ENCODE measurements at places on chromosomes 13 and 19.
A peak's percentile ranks its signal among the peaks of the same experiment; 100 is the strongest.

- no peak for DNase-seq
These were observed 502.8 kb downstream of the KLF12 start for GRCh38 chr13:73631411-73631810.

- no peak for DNase-seq
These were observed 20.5 kb downstream of the CCDC8 start for GRCh38 chr19:46392837-46393236.

- no peak for DNase-seq
These were observed 23.3 kb upstream of the KCTD4 start for GRCh38 chr13:45224176-45224575.

- peak; percentile 62 for DNase-seq
These were observed 918 bp upstream of the LHB start for GRCh38 chr19:49017666-49018351.

GRCh38 chr19:34135054-34135800, 37.1 kb upstream of the LSM14A start:
- DNase-seq, result no peak

GRCh38 chr13:80586356-80586755, 245.4 kb upstream of the SPRY2 start:
- DNase-seq, result no peak

GRCh38 chr13:23980160-23980551, 82.9 kb upstream of the C1QTNF9B start:
- DNase-seq, result peak; percentile 84

GRCh38 chr13:87884884-87885283, 213.7 kb downstream of the SLITRK5 start:
- no peak for DNase-seq

- DNase-seq, result no peak
These were observed 11.3 kb downstream of the SHANK1 start for GRCh38 chr19:50708179-50708879.

DNA sequence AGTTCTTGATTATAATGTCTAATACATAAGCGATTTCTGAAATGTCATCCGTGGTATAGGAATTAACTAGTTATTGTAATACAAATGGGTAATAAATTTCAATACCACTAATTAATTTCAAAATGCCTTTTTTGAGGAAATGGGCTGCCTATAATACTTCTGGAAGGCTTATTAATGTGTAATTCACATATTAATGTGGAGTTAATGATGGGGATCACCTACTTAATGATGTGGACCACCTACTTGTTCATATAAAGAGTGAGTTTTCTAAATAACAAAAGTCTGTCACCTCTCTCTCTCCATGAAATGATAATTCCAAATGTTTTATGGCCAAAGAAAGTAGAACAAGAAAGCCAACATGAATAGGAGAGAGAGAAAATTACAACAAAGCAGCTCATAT, 913.8 kb upstream of the GPC6 start:
- DNase-seq, result no peak

GRCh38 chr19:30852168-30852567, 480.0 kb downstream of the ZNF536 start:
- no peak for DNase-seq

- DNase-seq, result no peak
These were observed 10.5 kb downstream of the ZIC2 start for GRCh38 chr13:99991828-99992775.

DNA sequence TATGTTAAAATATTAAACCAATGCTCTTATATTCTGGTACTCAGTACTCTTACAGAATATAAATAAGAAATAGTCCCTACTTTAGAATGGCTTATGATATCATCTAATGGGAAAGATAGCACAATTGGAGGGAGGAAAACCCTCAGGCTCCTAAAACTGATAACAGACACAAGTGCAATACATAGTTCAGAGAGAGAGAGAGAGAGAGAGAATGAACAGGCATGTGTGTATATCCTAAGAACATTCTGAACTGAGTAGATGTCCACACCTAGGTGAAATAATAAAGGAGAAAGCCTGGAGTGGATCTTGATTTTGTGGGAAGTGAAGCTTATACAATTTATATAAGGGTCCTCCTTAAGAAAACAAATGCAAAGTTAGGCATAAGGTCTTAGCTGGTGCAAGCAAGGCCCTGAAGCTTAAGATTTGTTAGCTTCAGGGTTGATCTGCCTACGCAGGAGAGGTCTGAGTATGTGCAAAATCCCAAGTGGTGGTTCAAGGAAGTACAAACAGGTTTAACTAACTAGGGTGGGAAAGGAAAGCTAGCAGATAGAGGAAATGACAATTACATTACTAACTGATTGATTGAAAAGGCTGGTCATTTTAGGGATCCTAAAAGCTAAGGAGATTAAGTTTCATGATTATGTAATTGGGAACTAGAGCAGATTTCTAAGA, 53.3 kb downstream of the SOX21 start:
- DNase-seq, result no peak

GRCh38 chr13:30779016-30779415, 43.7 kb downstream of the ALOX5AP start:
- DNase-seq, result no peak

DNA sequence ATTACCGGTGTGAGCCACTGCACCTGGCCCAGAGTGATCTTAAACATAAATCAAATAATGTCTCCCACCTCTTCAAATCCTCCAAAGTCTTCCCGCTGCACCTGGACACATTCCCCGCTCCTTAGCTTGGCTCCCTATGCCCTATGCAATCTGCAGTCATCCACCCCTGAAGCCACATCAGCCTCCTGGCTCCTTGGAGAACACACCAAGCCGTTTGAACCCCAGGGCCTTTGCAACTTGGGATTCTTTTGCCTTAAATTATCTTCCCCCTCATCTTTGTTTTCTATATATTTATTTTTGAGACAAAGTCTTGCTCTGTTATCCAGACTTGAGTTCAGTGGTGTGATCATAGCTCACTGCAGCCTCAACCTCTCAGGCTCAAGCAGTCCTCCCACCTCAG, 2.7 kb upstream of the DNAAF3 start:
- no peak for DNase-seq

DNA sequence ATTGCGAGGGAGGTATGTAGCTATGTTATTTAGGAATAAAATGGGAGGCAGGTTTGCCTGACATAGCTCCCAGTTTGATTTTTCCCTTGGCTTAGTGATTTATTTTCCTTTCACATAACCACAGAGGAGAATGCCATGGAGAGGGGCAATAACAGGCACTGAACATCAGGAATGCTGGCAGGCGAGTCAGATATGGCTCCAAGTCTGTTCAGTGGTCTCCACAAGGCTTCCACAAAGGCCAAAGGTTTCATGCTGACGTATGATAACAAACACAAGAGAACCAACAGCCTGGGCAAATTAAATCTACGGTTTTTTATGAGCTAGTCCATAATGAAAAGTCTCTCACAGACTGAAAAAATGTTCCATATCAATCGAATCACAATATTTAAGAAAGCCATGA, 66.7 kb downstream of the SUCLA2 start:
- DNase-seq, result no peak

GRCh38 chr13:66212511-66212910, 1017.6 kb downstream of the PCDH9 start:
- no peak for DNase-seq

- DNase-seq, result no peak
These were observed 2.8 kb downstream of the ACP5 start for GRCh38 chr19:11574689-11575088.

DNA sequence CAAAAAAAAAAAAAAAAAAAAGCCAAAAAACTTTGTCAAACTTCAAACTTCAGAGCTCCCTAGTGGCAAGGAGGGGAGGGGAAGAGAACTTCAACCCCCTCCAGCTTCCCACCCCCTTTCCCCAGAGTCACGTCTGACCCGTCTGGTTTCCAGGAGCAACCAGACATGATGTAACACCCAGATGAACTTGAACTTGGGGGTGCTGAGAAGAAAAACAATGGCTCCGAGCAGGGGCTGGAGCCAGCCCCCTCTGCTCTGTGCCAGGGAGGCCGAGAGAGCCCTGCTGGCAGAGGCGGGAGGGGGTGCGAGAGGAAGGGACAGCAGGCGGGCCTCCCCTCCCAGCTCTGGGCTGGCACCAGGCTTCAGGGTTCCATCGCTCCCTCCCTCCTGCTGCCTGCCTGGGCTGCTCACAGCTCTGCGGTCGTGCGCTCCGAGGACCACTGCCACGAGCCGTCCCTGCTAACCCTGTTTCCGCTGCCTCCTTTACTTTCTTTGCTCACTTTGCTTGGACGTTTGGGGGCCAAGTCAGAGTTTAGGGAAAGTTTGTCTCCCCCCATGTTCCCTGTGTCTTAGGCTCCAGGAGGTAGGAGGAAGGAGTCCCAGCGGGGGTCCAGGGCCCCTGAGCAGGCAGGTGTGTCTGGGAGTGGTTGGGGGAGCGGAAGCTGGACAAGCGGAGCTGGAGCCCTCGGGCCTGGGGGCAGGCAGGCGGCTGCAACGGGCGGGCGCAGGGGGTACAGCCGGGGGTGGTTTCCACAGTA, 11.1 kb downstream of the LYL1 start:
- no peak for DNase-seq

GRCh38 chr19:48656840-48657474, 11.0 kb upstream of the CA11 start:
- DNase-seq, result no peak

DNA sequence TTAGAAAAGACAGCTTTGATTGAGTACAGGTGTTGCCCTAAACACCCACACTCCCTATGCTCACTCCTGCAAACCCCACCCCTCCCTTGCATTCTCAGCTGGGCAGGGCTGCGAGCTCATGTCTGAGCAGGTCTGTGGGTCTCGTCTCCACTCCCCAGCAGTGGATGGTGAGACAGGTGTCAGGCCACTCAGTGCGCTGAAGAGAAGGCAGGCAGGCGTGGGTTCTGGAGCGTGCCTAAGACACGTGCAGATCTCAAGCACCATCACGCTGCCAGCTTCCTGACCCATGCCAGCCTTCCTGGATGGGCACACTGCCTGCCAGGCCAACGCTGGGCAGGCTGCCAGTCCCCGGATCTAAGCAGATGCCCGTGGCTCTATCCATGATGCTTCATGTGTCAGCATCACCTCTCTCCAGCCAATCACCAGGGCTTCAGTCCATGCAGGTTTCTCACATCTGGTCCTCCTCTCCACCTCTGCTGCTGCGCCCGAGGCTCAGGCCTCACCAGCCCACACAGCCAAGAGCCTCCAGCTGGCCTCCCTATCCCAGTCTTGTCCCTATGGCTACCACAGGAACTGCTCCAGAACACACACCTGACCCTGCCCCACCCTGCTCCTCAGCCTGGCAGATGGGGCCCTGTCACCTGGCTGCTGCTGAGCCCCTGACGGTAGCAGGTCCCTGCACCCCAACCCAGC, 42.6 kb downstream of the EPS15L1 start:
- peak; percentile 8 for DNase-seq

DNA sequence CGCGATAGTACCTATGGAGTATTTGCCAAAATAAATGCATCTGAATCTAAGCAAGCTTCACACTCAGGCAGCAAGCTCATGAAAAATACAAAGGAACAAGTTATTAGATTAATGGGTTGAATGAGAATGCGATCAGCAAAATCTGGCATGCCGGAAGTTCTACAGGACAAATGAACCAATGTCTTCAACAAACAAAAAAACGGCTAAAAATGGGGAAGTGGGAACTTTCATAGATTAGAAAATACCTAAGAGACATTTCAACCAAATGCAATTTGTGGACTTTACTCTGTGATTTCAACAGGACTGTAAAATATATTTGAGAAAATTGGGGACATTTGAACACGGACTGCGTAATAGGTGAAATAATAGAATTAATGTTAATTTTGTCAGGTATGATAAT, 22.4 kb upstream of the RNASEH2B start:
- no peak for DNase-seq

GRCh38 chr19:8654591-8655339, 24.3 kb downstream of the NFILZ start:
- DNase-seq, result peak; percentile 58

DNA sequence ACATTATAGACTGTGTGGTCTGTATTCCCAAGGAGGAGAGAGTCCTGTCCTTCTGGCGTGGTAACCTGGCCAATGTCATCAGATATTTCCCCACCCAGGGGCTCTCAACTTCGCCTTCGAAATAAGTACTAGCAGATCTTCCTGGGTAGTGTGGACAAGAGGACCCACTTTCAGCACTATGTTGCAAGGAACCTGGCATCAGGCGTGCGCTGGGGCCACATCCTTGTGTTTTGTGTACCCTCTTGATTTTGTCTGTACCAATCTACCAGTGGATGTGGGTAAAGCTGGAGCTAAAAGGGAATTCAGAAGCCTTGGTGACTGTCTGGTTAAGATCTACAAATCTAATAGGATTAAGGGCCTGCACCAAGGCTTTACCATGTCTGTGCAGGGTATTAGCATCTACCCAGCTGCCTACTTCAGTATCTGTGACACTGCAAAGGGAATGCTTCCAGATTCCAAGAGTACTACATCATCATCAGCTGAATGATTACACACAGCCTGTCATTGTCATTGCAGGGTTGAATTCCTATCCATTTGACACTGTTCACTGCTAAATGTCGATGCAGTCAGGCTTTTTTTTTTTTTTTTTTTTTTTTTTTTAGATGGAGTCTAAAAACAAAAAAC, 148.0 kb downstream of the PRR20E start:
- no peak for DNase-seq

DNA sequence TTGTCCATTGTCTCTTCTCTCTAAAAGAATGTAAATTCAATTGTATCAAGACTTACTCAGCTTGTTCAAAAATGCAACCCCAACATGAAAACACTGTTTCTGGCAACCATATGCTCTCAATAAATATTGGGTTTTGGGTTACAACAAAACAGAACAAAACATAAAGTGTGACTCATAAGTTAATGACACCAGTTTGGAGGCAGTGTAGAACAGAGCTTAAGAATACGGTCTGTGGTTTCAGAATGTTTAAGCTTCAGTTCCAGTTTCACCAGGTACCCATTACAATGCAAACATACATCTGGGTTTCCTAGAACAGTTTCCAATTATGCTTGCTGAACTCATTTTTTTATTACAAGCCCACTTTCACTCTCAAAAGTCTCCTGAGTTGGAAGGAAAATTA, 285.8 kb upstream of the PCDH9 start:
- DNase-seq, result no peak

- DNase-seq, result no peak
These were observed 385.1 kb upstream of the HTR2A start for GRCh38 chr13:47281991-47282390.

DNA sequence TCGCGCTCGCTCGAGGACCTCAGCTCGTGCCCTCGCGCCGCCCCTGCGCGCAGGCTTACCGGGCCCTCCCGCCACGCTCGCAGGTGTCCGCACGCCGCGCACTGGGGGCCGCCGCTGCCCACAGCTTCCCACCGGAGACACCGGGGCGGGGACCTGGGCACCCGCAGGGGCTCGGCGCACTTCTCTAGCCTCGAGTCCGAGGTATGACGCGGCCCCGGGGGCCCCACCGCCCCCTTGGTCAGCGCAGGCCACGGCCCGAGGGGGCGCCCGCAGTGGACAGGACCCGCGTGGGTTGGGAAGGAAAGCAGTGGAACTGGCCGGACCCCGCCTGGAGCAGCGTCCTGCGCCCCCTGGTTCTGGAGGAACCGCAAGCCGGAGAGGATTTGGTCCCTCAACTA, 2.1 kb upstream of the GRWD1 start:
- no peak for DNase-seq

- DNase-seq, result no peak
These were observed 9.4 kb upstream of the ZNF426 start for GRCh38 chr19:9547870-9548269.

Data from central memory CD4-positive, alpha-beta T cell (primary cell).